Hematopoietic multipotent progenitor cell treated with erythropoietin and hydrocortisone succinate and interleukin-3 and kit ligand, for 4 days (in vitro differentiated cells): ENCODE measurements at places on chromosomes 3 and 15.

DNA sequence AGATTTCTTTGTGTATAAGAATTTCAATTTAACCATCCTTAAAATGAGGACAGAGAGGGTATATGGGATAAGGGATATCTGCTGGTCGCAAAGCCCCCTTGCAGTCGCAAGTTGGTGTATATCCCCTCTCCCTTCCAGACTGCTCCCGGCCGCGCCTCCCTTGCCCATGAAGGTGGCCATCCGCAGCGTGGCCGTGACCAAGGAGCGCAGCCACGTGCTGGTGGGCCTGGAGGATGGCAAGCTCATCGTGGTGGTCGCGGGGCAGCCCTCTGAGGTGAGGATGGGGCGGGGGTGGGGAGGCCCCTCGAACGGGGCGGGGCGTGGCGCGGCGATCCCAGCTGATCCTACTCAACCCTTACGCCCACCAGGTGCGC, 29.4 kb downstream of the NBEAL2 start:
- no peak for DNase-seq

GRCh38 chr15:87733541-87733941, 523.0 kb downstream of the NTRK3 start:
- no peak for DNase-seq

DNA sequence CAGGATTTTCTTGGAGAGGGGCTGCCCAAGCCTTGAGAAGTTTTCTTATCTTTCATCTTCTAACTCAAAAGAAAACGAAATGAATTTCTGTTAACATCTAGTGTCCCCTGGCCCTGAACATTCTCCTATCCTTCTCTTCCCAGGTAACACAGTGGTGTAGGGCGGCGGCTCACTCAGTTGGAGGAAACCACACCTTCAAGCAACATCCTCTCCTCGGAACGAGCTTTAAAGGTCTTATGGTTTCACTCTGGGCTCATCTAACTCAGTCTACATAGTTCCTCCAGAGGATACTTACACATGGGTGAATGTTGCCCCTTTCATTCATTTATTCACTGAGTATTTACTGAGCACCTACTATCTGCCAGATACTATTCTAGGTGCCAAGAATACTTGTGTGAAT, 31.0 kb upstream of the KLHL6 start:
- DNase-seq: no peak

- DNase-seq: no peak
Observed at GRCh38 chr15:49678655-49679054, 57.8 kb downstream of the DTWD1 start.

DNA sequence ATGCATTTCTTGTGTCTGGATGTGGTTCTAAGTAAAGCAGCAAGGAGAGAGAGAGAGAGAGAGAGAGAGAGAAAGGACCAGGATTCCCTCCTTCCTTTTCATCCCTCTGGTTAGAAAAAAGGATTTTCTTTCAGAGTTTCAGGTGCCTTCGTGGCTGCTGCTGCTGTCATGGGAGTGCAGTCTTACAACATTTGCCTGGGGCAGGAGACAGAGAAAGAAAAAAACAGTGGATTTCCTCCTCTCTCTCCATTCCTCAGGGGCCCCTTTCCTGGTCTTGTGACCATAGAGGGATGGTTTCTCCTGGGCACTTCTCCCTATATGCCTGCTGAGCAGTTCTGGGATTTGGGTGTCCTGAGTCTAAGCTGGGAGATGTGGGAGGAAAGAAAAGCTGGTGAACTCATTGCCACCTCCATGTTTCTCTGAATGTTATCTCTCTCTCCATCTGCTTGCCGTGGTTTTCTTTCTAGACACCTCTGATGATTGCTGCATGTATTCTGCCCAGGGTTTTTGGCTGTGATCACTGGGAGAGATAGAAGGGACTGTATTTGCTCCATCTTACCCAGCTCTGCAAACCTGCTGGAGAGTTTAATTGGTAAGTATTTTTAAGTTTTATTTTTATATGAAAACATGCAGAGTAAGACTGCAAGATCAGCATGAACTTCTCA, 142.4 kb upstream of the RGMA start:
- DNase-seq: peak; percentile 39

- DNase-seq: peak; percentile 92
Observed at GRCh38 chr15:90101969-90102890, at the start of gene IDH2. Gene IDH2, minus strand, starts transcription at chr15:90102468. Its CDS starts 78 bp downstream, at chr15:90102390.

- DNase-seq: no peak
Observed at GRCh38 chr3:23691357-23691895, 114.3 kb upstream of the UBE2E1 start.

GRCh38 chr3:181715571-181716340, 4.0 kb downstream of the SOX2 start:
- no peak for DNase-seq

- no peak for DNase-seq
Observed at GRCh38 chr3:41095702-41096101, 103.6 kb upstream of the CTNNB1 start.

- peak; percentile 88 for DNase-seq
Observed at GRCh38 chr3:108461661-108462111, 48.7 kb downstream of the MYH15 start.

DNA sequence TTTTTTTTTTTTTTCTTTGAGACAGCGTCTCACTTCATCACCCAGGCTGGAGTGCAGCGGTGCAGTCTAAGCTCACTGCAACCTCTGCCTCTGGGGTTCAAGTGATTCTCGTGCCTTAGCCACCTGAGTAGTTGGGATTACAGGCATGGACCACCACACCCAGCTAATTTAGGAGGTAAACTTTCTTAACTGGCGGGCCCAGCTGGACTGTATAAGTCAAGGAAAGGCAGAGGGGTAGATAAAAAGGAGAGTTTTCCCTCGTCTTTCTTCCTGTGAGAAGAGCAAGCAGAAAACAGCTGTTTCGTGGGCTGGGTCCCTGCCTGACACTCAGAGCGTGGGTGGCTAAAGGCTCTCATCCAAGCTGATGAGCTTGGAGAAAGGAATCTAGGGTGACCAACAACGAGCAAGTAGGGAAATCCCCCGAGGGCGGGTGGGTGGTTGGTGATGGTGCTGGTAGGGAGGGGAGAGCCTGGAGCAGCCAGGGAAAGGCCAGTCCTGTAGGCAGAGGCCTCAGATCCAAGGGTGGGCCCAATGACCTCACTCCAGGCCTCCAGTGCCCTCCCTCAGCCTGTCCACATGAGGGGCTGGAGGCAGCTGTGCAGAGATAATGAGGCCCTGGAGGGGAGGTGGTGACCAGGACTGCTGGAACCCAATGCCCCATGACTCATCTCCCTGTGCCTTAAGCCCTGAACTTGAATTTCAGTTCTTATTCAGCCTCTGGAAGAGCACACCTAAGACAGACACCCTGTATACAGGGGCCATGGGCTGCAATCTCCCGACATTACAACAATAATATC, 43.1 kb upstream of the LIMD1 start:
- peak; percentile 58 for DNase-seq

GRCh38 chr3:78348664-78349063, 1308.8 kb downstream of the ROBO2 start:
- no peak for DNase-seq

GRCh38 chr3:96169111-96169766, 645.2 kb upstream of the EPHA6 start:
- DNase-seq: no peak

- DNase-seq: peak; percentile 49
Observed at GRCh38 chr3:53846134-53846850, at the start of the genes CHDH and IL17RB. Gene CHDH, minus strand, starts transcription at chr3:53846419. Its CDS starts 22,411 bp downstream, at chr3:53824008. Gene IL17RB, plus strand, starts transcription at chr3:53846568. Its CDS starts 21 bp downstream, at chr3:53846589.

- no peak for DNase-seq
Observed at GRCh38 chr3:101081446-101081845, 88.2 kb upstream of the ABI3BP start.

DNA sequence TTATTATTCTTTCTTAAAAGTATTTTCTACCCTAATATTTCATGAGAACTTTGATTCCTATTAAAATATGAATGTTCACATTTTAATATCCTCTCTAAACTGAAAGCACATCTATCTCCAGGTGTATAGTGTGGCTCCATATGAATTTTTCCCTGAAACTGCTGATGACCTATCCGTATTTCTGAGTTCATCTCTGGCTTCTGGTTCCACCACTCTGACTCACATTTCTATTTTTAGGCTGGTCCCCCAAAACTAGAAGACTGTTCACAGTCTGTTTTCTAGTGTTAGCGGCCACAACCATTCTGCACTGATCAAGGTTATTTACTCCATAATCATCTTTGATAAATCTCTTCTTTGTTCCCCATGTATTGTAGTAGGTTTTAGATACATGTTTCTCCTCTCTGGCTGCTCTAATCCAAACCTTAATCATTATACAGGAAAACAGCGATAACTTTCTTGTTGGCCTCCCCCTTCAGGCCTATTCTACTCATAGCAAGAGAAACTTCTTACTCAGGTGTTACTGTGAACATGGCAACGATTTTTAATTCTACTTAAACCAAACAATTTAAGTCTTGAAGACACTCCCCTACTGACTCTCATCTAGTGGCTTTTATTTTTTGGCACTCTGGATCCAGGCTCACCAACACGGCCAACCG, 12.8 kb downstream of the ADPGK start:
- DNase-seq: no peak

GRCh38 chr15:32651229-32651837, 9.8 kb downstream of the SCG5 start:
- peak; percentile 85 for DNase-seq
